Upper lobe of left lung (tissue), 6 donors: ENCODE measurements at places on chromosomes 6 and 20.

DNA sequence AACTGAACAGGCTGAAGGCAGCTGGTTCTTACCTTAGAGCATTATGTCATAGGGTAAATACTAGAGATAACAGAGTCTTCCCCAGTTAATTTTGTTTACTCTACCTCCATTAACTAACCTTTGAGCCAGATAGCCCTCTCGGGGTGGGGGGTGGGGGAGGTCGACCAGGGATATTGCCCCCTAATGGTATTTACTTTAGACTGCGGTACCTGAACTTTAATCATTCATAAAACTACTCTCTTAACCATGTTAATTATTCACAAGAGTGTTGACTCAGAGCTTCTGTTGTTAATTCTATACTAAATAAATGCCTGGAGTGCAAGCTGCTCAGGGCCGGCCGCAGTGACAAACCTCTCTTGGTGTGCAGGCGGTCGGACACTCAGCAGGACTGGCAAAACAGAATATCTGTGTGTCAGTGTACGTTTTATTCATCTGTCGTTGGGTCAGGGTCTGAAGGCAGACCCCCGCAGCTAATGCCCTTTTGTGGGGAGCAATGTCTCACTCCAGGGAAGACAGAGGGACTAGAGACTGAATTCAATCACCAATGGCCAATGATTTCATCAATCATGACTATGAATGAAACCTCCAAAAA, 152.4 kb upstream of the COL21A1 start:
- H3K4me3 ChIP-seq = no peak overlapping the region
- H3K36me3 ChIP-seq = no peaks in the 10 kb centered on the region
- H3K27ac ChIP-seq = no peak overlapping the region
- no peaks in the 10 kb centered on the region for H3K27me3 ChIP-seq
- no peak for DNase-seq

DNA sequence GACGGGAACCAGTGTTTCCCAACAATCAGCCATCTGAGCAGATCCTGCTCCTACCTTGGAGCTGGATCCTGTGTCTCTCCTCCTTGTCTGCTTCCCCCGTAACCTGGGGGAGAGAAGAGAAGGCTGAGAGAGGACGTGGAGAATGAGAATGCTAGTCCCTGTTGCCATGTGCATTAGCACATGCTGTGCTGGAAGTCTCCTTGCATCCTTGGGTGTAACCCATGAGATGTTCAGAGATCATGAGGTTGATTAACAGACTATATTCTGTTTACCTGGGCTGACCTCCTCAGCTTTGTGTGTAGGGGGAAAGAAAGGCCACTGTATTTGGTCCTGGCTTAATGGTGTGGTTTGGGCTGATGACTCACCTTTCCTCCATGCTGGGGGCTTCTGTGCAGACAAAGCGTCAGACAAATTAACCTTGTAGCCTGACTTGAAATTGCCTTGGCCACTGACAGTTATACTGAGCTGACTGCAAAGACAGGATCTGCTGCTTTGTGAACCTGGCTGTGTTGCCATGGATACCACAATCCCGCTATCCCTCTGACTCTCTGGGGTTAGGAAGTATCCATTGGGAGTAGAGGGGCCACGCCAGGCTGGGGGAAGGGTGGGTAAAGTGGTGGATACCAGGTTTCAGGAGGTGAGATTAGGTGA, 243.7 kb upstream of the CHD6 start:
- DNase-seq = no peak
- no peak overlapping the region for H3K4me3 ChIP-seq
- no peaks in the 10 kb centered on the region for H3K36me3 ChIP-seq
- no peaks in the 10 kb centered on the region for H3K4me1 ChIP-seq

GRCh38 chr6:108323710-108324466, 29.0 kb downstream of the AFG1L start:
- no peak overlapping the region for H3K27ac ChIP-seq
- no peaks in the 10 kb centered on the region for H3K27me3 ChIP-seq
- no peak overlapping the region for H3K4me3 ChIP-seq
- no peaks in the 10 kb centered on the region for H3K36me3 ChIP-seq
- no peaks in the 10 kb centered on the region for H3K4me1 ChIP-seq
- DNase-seq = no peak

DNA sequence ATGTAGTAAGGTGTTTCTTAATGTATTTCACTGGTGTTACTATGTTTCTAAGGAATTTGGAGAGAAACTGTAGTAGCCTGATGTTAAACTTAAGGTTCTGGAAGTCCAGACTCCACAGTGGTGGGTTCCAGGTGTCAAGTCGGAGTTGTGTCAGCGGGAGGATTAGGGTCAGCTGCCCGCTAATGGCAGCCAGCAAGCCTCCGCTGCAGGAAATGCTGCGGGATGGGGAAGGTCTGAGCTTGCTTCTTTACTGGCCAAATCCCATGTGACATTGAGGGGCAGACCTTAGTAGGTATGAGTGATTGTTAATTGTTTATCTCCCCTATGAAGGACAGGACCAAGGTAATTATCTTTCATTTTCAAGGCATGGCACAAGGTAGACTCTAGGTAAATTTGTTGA, 3.7 kb upstream of the ARID1B start:
- no peak overlapping the region for H3K27ac ChIP-seq
- no peak overlapping the region for H3K4me3 ChIP-seq
- peaks cover 9% of the 10 kb centered on the region for H3K4me1 ChIP-seq
- H3K27me3 ChIP-seq = no peaks in the 10 kb centered on the region
- DNase-seq = no peak

DNA sequence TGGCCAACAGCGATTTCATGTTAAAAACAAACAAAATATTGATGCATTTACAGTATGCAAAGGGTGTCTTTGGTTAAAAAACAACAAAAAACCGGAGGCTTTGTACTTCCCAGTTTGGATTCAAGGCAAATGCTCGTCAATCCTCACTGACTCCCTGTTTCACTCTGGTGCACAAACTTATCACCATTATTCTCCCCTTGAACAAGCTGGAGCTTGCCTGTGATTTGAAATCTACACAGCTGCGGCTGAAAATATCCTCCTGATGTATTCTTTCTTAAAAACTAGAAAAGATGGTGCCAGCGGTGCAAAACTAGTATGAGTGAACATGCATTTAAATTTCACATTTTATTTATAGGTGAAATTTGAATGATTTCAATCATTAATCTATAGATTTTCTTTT, 3.3 kb downstream of the PERP start:
- no peak for DNase-seq
- no peak overlapping the region for H3K4me3 ChIP-seq
- H3K27ac ChIP-seq = no peak overlapping the region
- H3K36me3 ChIP-seq = no peaks in the 10 kb centered on the region
- H3K4me1 ChIP-seq = peaks cover 17% of the 10 kb centered on the region

- H3K27ac ChIP-seq = no peak overlapping the region
- H3K4me1 ChIP-seq = no peaks in the 10 kb centered on the region
- no peaks in the 10 kb centered on the region for H3K36me3 ChIP-seq
- DNase-seq = no peak
- H3K27me3 ChIP-seq = no peaks in the 10 kb centered on the region
These were observed 612.9 kb upstream of the MAN1A1 start for GRCh38 chr6:119962505-119962904.

DNA sequence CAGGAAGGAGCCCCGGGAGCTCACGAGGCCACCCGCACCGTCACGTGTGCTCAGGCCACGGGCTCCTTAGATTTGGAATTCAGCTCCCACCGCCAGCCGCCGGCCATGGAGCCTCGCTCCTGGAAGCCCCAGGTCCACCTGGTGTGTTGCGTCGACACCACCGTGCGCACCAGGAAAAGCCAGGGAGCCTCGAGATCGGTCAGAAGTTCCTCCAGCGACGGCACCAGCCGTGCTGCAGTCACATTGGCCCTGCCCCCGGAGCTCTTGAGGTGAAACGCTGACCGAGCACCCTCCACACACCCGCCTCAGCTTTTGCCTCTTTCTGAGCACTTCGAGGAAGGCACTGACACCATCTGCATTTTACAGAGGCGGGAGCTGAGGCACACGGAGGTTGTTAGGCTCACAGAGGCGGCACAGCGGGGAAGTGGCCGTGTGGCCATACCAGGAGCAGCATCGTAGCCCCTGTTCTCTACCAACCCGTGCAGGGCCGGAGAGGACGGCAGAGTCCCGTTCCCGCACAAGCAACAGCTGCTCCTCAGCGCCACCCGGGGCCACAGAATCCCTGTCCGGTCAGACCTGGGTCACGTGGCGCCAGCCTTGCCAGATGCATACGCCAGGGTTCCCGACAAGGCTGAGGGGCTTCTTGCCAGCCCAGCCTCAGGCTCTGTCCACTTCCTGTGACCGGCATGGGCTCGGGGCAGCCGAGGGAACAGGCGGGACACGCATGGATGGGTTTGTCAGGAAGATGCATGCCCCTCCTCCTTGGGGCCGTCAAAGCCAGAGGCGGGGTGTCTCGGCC, 7.6 kb downstream of the NKAIN4 start:
- H3K36me3 ChIP-seq = no peaks in the 10 kb centered on the region
- DNase-seq = peak; percentile 72
- peak overlapping the region; percentile 10 for H3K4me3 ChIP-seq
- no peaks in the 10 kb centered on the region for H3K4me1 ChIP-seq

DNA sequence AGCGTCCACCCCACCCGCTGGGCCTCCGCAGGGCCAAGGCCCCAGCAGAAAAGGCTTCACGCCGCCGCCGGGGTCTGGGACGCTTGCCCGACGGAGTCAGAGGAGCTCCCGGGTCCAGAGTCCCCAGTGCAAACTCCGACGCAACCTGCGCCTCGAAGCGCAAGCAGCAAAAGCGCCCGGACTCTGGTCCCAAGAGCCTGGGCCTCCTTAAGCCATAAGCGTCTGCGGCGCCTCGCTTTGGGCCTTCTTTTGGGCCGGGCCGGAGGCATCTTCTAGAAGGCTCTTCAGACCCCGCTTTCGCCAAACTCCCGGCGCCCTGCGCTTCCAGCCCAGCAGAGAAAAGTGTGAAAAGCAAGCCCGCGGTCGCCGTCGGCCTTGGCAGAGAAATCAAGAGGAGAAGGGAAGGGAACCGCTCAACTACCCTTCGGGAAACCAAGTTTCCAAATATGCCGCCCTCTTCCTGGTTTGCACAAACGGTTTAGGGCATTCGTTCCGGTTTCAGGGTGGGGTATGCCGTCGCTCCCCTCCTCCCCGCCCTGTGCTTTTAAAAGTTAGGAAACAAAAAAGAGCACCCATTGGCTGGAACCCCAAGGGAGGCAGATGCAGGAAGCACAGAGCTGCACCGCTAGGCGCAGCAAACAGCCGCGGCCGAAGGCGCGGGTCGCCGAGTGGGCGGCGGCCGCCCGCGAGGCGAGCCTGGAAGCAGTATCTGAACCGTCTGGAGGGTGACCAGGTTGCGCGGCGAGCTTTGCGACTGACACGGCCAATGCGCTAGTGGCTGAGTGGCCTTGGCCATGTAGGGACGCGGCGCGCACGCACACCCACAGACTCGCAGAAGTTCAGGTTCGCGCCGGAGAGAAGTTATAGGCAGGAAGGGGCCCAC, 1.2 kb downstream of the TBX18 start:
- peaks cover 59% of the 10 kb centered on the region for H3K27me3 ChIP-seq
- H3K36me3 ChIP-seq = no peaks in the 10 kb centered on the region
- peak; percentile 83 for DNase-seq
- H3K4me3 ChIP-seq = no peak overlapping the region
- H3K27ac ChIP-seq = no peak overlapping the region
- peaks cover 12% of the 10 kb centered on the region for H3K4me1 ChIP-seq

DNA sequence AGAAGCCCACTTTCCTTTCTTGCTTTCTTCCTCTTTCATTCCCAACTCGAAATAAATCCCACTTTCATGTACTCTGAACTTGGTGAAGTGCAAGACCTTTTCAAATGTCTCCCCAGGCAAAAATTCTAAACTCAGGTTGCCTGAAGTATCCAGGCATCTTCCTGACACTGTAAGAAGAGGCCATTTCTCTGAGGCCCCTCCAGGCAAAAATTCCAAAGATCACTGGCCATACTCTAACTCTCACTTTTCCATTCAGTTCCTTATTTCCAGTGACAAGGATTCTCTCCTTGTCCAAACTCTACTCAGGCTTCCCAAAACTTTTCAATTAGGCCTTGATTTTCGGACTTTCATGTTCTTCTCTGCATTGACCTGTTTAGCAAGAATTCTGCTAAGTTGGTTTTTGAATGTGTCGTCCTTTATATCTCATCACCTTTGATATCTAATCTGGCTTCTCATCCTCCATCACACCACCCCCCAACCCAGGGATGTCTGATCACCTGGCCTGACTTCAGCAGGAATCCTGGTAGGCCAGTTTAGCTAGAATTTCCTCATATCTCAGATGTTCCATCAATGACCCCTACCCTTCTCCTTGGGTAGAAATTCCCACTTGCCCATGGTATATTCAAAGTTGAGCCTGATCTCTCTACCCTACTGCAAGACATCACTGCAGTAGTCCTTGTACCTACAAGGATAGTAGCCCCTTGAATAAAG, 124.9 kb downstream of the RCAN2 start:
- no peak overlapping the region for H3K4me3 ChIP-seq
- H3K27ac ChIP-seq = no peak overlapping the region
- no peaks in the 10 kb centered on the region for H3K27me3 ChIP-seq
- no peaks in the 10 kb centered on the region for H3K36me3 ChIP-seq
- DNase-seq = no peak
- H3K4me1 ChIP-seq = no peaks in the 10 kb centered on the region

GRCh38 chr6:144064402-144065212, 30.8 kb downstream of the SF3B5 start:
- H3K27me3 ChIP-seq = no peaks in the 10 kb centered on the region
- H3K4me1 ChIP-seq = peaks cover 5% of the 10 kb centered on the region
- H3K36me3 ChIP-seq = no peaks in the 10 kb centered on the region
- H3K4me3 ChIP-seq = peak overlapping the region; percentile 70
- DNase-seq = peak; percentile 42

DNA sequence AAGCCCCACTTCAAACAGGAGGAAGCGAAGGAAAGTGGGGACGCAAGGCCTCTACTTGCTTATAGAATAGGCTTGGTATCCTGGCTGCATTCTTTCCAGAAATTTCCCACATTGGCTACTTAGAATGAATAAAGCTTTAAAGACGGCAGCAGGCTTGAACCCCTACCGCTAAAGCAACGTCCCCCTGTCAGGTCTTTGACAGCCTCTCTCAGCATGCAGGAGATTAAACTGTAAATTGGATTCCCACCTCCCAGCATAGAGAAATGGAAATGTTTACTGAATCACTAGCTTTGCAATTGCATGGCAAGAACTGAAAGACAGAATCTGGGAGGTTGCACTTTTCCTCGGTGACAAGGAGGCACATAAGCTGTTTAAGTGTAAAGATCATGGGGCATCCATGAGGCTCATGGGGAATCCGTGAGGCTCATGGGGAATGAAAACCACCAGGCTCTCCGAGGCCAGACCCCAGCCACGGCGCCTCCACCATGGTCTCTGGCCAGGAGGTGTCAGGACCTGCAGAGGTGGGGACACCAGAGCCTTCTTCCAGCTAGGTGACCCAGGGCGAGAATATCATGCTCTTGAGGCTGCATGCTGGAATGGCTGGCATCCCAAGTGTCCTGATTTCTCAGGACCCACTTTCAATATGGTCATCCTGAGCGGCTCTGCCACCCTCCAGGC, 10.3 kb downstream of the LEMD2 start:
- H3K4me1 ChIP-seq = peaks cover 7% of the 10 kb centered on the region
- DNase-seq = no peak
- peaks cover 95% of the 10 kb centered on the region for H3K36me3 ChIP-seq
- no peak overlapping the region for H3K4me3 ChIP-seq
- no peak overlapping the region for H3K27ac ChIP-seq
